Ureter (tissue), 1 donor: ENCODE measurements at places on chromosomes 1 and 21. TPM values are rescaled to one million over a fixed set of nuclear protein-coding genes. Genes with fewer than 3 reads are reported as not detected.

DNA sequence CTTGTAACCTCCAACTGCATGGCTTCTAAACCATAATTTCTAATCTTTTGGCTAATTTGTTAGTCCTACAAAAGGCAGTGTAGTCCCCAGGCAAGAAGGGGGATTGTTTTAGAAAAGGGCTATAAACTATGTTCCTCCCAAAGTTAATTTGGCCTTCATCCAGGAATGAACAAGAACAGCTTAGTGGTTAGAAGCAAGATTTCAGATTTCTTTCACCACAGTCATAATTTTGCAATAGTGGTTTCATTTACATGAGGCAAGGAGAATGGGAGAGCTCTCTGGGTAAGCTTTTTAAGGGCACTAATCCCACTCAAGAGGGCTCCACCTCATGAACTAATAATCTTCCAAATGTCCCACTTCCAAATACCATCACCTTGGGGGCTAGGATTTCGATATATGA lies 1353.9 kb downstream of the NCAM2 start:
- DNase-seq: no peak

- DNase-seq: no peak
Measured at GRCh38 chr1:102970496-102971078, 137.7 kb downstream of the COL11A1 start.

GRCh38 chr1:50157306-50157941 lies 48.7 kb downstream of the ELAVL4 start:
- no peak for DNase-seq

DNA sequence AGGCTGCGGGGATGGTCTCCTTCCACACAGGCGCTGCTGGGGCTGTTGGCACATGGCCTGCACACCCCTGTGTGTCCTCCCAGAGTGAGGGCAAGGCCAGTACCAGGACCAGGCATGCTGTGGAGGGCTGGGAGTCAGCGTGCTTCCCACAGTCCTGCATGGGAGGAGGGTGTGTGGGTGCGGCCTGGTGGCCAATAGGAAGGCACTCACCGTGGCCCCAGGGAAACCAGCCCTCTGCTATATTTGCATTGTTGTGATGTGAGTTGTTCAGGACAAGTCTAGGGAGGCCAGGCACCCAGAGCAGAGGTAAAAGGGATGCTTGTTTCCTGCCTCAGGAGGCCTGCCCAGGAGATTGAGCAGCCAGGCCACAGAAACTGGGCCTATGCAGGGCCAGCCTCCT lies 59.5 kb downstream of the S100B start:
- peak; percentile 63 for DNase-seq

The MEGF6 gene
- total RNA-seq: 22.2 TPM

DNA sequence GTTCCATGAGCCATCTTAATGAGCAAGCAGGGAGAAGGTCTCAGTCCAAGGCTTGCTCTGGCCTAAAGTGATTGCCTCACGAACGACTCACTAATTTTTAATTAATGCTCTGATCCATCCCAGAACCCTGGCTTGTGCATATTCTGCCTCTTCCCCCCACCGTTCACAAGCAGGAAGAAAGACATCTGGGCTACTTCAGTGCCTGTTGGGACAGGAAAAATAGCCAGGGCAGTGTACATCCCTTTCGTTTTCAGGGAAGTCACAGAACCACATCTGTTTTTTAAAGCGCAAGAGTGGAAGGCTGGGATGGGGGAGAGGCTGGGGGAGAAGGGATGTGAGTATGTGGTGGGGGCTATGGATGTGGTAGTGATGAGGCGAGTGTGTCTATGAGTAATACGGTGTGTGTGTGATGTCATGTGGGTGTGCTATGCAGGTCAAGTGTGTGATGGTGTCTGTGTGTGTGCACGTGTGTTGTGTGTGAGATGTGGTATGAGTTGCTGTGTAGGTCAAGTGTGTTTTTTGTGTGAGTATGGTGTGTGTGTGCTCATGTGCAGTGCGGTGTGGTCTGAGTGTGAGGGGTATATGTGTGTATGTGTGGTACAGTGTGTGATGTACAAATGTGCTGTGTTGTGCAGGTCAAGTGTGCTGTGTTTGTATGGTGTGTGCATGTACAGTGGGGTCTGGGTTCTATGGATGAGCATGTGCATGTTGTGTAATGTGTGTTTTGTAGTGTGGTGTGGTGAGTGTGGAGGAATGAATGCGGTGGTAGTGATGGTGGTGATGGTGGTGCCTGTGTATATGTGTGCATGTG lies 64.9 kb upstream of the SYT6 start:
- DNase-seq: no peak

The MAP3K21 gene
- total RNA-seq: 4.7 TPM

DNA sequence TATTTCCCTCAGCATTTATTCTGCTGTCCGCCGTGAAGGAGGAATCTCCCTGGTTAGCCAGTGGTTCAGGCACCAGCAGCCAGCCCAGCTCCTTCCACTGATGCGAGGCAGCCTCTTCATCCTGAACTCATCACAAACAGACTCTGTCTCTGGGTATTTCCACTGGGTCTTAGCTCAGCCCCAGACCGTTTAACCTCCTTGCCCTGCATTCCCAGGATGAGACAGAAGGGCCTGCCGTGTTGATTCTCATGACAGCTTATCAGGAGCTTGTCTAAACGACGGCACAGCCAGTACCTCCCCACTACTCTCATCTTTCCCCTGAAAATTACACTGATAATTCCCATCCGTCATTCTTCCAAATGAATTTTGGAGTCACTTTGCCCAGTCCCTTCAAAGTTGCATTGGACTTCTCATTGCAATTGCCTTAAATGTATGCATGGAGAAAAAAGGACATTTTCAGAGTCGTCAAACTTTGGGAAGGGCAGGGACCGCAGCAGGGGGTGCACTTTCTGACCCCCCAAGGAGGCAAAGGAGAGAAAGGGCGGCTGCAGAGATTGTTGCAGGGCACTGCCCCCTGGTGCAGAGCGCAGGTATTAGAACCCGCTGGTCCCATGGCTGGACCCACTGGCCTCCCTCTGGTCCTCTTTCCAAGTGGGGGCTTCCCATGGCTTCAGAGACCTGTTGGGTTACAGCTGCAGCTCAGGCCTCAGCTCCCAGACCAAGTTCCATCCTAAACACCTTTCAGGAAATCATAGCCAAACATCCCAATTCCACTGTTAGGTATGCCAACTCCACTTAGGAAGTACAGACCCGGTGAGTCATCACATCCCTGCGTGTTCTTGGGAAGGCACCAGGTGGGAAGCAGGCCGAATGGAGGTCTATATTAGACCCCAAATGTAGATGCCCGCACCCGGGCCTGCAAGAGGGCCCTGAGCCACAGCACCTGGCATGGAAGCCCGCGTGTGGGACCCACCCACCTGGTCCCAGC lies 3.7 kb upstream of the MEGF6 start:
- DNase-seq: no peak

GRCh38 chr1:23875382-23875781 lies 7.3 kb upstream of the FUCA1 start:
- DNase-seq: no peak

The HIVEP3 gene
- 10.1 TPM for total RNA-seq

GRCh38 chr1:63368131-63368530 lies 704 bp downstream of the ALG6 start:
- no peak for DNase-seq

GRCh38 chr1:237098541-237098940 lies 56.6 kb downstream of the RYR2 start:
- DNase-seq: no peak

- peak; percentile 81 for DNase-seq
Measured at GRCh38 chr1:26786437-26787380, 1.0 kb upstream of the PIGV start.

The APCS gene
- not detected for total RNA-seq

The DOP1B gene
- 31.0 TPM for total RNA-seq

The JAK1 gene
- 116 TPM for total RNA-seq

DNA sequence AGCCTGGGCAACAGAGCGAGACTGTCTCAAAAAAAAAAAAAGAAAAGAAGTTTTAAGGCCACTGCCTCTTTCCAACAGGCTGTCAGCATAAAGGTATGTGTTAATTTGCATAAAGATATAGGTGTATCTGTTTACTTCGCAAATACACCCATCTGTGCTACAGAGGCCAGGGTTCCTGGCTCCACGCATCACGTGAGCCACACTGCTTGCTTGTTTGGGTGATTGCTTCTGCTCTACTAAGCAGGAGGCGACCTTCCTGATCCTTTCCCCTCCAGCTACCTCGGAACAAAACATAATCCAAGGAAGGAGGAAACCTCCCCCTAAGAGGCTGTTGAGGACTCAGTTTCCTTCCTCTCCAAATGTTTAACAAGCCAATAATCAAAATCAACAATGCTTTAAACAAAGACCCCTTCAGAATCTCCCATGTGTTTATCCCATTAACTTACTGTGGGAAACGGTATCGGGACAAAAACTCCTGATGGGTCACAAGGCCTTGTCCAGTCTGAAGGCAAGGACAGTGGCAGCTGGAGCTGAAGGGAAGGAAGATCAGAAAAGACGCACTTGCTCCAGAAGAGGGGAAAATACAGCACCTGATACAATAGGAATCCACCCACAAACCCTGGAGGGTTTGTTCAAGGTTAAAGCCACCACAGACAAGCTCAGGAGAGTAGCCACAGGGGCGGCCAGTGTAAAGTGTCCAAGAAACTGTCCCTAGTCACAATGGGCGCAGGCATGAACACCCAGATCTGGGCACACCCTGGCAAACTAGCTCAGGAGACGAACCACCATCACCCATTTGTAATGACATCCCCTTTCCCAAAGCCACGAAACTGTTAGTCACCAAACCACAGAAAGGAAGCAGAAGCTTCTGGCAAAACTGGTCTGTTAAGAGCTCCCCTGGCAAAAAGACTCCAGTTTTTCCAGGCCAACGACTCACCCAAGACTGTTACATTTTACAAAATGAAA lies 17.2 kb downstream of the CTNNBIP1 start:
- DNase-seq: no peak

DNA sequence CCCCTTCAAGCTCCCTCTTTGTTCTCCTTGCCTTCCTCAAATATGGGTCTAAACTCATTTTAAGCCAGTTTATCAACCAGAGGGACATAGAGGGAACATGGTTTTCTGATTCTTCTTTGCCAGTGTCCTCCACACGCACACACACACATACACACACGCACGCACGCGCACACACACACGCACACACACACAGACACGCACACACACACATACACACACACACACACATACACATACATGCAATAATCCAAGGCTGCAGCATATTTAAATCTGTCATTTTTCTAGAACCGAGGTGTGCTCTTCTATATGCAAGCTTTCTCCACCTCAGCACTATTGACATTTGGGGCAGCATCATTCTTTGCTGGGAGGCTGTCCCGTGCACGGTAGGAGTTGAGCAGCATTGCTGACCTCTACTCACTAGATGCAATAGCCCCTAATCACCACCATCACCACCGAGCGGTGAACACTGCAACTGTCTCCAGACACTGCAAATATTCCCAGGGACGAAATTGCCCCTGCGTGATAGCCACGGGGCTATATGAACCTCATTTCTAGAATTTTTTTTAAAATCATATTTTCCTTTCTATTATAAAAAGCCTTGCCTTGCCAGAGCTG lies 8.0 kb downstream of the TNFRSF9 start:
- no peak for DNase-seq

GRCh38 chr1:165900576-165901380 lies 73.4 kb downstream of the UCK2 start:
- DNase-seq: peak; percentile 57

- no peak for DNase-seq
Measured at GRCh38 chr21:46385846-46386733, 62.1 kb downstream of the PCNT start.

DNA sequence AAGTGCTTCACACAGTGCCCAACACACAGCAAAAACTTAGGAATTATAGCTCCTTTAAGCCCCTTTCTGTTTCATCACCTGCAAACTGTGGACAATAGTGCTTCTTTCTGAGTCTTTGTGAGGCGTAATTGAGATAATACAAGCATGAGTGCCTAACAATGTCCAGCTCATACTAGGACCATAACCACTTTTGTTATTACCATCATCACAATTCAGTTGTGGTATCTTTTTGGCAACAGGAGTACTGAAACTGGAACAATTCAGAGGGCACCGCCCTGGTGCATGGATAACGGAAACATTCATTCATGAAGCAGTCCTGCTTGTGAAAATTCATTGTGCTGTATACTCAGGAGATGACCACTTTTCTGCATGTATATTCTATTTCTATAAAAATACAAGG lies 18.2 kb downstream of the DNAJC11 start:
- DNase-seq: no peak

- no peak for DNase-seq
Measured at GRCh38 chr1:230066031-230066430, 1.0 kb upstream of the GALNT2 start.

The TMEM82 gene
- not detected for total RNA-seq

- DNase-seq: peak; percentile 44
Measured at GRCh38 chr1:8359617-8360481, 41.9 kb downstream of the SLC45A1 start.

DNA sequence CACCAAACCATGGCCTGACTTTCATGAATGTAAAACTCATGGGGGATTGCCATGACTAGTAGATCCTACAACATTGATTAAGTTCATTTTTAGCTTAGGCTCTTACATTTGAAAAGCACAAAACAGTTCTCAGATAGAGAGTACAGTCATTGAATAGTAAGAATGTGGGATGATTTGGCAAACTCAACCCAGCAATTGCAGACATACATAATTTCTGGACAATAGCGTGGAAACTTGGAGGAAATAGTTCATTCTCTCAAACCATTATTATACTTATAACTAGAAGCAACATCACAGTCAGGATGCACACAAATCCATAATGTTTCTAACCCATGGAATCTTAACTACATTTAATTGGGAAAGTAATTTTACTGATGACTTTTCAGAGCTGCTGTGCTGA lies 598.2 kb downstream of the LMO4 start:
- no peak for DNase-seq

DNA sequence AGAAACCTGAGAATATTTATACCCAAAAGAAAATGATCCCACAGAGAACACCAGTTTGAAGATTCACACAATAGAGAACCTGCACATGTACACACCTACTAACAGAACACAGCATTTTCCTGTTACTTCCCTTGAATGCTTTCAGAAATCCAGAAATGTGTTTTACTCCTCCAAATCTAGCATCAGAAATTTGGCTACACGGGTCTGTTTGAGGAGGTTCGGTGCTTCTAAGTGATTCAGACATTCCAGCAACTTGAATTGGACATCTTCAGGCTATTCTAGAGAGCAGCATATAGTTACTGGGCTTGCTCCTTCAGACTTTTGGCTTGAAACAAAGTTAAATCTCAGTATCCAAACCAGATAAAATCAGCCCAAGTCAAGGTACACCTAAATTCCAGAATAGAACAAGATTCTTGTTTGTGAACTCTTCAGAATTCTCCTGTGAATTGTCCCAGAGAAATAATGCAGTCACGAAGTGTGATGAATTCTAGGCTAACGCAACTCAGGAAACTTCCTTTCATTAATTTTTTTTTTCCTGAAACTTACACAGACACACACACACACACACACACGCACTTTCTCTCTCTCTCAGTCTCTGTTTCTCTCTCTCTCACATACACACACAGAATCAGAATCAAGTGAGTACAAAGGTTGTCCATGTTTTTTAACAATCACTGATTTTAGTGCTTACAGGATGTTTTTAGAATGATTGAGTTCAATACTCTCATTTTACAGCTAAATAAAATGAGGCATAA lies 278.4 kb upstream of the SNX7 start:
- no peak for DNase-seq

- peak; percentile 72 for DNase-seq
Measured at GRCh38 chr1:207031632-207032264, 808 bp downstream of the C1orf116 start.
